Prostate gland (tissue), 2 donors: ENCODE measurements at places on chromosomes 5 and 9. TPM values are rescaled to one million over a fixed set of nuclear protein-coding genes. Genes with fewer than 3 reads are reported as not detected.

- no peak overlapping the region for H3K27ac ChIP-seq
- H3K4me1 ChIP-seq: peaks cover 11% of the 10 kb centered on the region
- H3K36me3 ChIP-seq: no peaks in the 10 kb centered on the region
- DNase-seq: no peak
- H3K27me3 ChIP-seq: no peaks in the 10 kb centered on the region
These were observed 58.4 kb downstream of the MLLT3 start for GRCh38 chr9:20563917-20564316.

- peak; percentile 54 for DNase-seq
- H3K4me1 ChIP-seq: peaks cover 2% of the 10 kb centered on the region
These were observed 536 bp upstream of the STX17 start for GRCh38 chr9:99905833-99906402.

IPPK gene
- total RNA-seq: 14.0 TPM

GRCh38 chr5:150659360-150660107, 1.5 kb upstream of the MYOZ3 start:
- H3K4me3 ChIP-seq: no peak overlapping the region
- H3K36me3 ChIP-seq: no peaks in the 10 kb centered on the region
- H3K27ac ChIP-seq: no peak overlapping the region
- DNase-seq: no peak
- H3K27me3 ChIP-seq: no peaks in the 10 kb centered on the region
- no peaks in the 10 kb centered on the region for H3K4me1 ChIP-seq

ARL15 gene
- 16.1 TPM for total RNA-seq

SLC6A18 gene
- not detected for total RNA-seq

GRCh38 chr5:58498340-58498942, 7.2 kb downstream of the GAPT start:
- no peak overlapping the region for H3K27ac ChIP-seq
- no peak overlapping the region for H3K4me3 ChIP-seq
- no peaks in the 10 kb centered on the region for H3K27me3 ChIP-seq
- no peaks in the 10 kb centered on the region for H3K4me1 ChIP-seq

GRCh38 chr5:67201897-67202549, 5.4 kb upstream of the CD180 start:
- no peak for DNase-seq
- H3K27ac ChIP-seq: no peak overlapping the region
- no peaks in the 10 kb centered on the region for H3K4me1 ChIP-seq
- H3K4me3 ChIP-seq: no peak overlapping the region
- no peaks in the 10 kb centered on the region for H3K36me3 ChIP-seq

ANKRD33B gene
- total RNA-seq: 7.4 TPM

MATR3 gene
- 192 TPM for total RNA-seq

DNA sequence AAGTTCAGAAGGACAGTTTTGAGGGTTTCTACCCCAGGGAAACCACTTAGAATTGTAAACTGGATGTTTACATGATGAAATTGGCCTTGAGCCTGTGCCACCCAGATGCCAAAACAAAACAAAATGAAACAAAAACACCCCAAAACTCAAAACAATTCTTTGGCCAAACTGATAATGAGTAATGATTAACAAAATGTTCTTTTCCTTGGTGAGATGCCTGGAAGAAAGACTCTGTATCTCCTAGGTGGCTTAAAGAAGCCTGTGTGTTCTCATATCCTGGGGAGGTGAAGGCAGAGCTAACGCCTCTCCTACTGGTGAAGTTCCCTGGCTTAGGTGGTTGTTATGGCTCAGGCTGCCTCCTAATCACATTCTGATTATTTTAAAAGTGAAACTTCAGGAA, 120.5 kb downstream of the NPR3 start:
- no peaks in the 10 kb centered on the region for H3K36me3 ChIP-seq
- H3K27ac ChIP-seq: peak overlapping the region; percentile 49
- no peaks in the 10 kb centered on the region for H3K27me3 ChIP-seq
- no peaks in the 10 kb centered on the region for H3K4me1 ChIP-seq

DNA sequence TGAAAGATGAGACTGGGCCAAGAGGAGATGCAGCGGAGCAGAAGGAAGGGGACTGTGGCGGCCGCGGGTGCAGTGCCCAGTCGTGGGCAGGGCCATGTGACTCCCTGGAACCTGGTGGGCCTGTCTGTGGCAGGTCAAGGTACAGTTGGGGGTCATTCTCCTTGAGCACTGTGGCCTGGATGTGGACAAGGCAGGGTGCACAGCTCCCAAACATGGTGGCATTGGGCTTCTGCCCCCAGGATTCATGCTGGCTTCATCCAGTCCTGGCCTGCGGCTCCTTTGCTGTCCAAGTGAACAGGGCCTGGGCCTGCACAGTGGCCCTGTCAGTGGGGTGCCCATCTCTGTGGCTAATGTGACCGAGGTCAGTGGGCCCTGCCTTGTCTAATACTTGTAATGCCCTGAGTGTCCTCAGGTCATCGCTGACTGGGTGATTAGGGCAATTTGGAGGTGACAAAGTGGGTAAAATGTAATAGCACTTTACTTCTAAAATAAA, 39.9 kb downstream of the CEP72 start:
- no peaks in the 10 kb centered on the region for H3K27me3 ChIP-seq
- H3K27ac ChIP-seq: no peak overlapping the region
- H3K4me3 ChIP-seq: no peak overlapping the region
- no peak for DNase-seq
- H3K4me1 ChIP-seq: no peaks in the 10 kb centered on the region

- H3K4me3 ChIP-seq: no peak overlapping the region
- no peaks in the 10 kb centered on the region for H3K36me3 ChIP-seq
- H3K27ac ChIP-seq: no peak overlapping the region
- H3K4me1 ChIP-seq: no peaks in the 10 kb centered on the region
- H3K27me3 ChIP-seq: no peaks in the 10 kb centered on the region
These were observed 33.2 kb downstream of the CDH6 start for GRCh38 chr5:31226651-31227050.

- H3K27me3 ChIP-seq: no peaks in the 10 kb centered on the region
- no peak overlapping the region for H3K4me3 ChIP-seq
- no peak overlapping the region for H3K27ac ChIP-seq
These were observed 42.9 kb upstream of the MTMR12 start for GRCh38 chr5:32355686-32356085.

DNA sequence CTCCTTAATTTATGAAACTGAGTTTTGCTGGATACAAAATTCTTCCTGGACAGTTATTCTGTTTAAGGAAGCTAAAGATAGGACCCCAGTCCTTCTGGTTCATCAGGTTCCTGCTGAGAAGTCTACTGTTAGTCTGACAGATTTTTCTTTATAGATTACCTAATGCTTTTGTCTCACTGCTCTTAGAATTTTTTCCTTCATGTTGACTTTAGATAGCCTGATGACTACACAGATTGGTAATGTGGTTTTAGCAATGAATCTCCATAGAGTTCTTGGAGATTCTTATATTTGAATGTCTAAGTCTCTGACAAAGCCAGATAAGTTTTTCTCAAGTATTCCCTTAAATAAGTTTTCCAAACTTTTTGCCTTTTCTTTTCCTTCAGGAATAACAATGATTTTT, 419.7 kb downstream of the CDH10 start:
- H3K36me3 ChIP-seq: no peaks in the 10 kb centered on the region
- H3K27ac ChIP-seq: no peak overlapping the region
- H3K4me3 ChIP-seq: no peak overlapping the region
- no peaks in the 10 kb centered on the region for H3K4me1 ChIP-seq

DNA sequence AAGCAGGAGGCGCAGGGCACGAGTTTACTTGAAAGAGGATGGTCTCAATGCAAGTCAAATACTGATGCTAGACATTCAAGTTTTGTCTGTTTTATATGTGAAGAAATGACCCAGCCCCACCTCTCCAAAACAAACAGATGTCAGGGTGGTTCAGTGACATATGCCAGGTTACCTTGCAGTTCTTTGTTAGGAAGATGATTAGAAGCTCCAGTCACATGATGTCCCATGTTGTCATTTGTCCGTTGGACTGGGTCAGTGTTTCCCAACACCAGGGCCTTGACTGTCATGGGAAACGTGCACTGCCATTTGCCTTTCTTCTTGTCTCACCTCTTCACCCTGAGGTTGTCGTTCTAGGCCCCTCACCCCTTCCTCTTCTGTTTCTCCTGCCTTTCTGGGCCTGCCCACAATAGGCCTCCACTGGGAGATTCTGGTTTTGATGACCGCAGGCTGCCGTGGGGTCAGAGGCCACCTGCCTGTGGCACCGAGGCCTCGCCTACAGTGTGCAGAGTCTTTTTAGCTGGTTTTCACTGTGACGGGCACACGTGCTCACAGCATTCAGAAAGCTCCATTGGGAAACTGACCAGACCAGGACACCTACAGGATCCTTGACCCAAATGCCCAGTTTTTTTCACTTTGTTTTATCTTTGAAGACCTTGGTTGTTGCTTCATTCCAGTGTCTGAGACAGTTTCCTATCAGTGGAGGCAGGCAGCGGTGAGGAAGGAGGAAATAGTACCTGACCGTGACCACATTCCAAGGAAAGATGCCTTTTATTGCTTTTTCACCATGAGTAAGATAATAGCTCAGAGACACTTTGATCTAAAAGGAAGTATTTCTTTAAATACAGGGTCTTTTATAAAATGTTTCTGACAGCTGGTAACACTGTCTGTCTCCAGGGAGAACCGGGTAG, 123.1 kb downstream of the PIP5K1B start:
- H3K4me3 ChIP-seq: no peak overlapping the region
- no peaks in the 10 kb centered on the region for H3K4me1 ChIP-seq
- DNase-seq: no peak
- no peaks in the 10 kb centered on the region for H3K36me3 ChIP-seq
- H3K27me3 ChIP-seq: no peaks in the 10 kb centered on the region

SLC34A1 gene
- total RNA-seq: not detected

DNA sequence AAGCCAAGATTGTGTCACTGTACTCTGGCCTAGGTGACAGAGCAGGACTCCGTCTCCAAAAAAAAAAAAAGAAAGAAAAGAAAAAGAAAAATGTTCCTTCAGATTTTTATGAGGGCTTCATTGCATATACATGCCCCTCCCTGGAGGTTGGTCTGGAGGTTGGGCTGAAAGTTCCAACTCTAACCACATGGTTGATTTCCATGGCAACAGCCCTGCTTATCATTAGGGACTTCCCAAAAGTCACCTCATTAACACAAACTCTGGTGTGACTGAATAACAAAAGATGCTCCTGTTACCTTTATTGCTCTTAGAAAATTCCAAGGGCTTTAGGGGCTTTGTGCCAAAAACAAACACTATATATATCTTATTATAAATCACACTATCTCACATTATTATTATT, 113.8 kb downstream of the TMC1 start:
- no peak overlapping the region for H3K27ac ChIP-seq
- no peak for DNase-seq
- H3K36me3 ChIP-seq: no peaks in the 10 kb centered on the region
- no peak overlapping the region for H3K4me3 ChIP-seq
- no peaks in the 10 kb centered on the region for H3K4me1 ChIP-seq

GRCh38 chr5:94415798-94416197, 202.6 kb downstream of the KIAA0825 start:
- no peak overlapping the region for H3K4me3 ChIP-seq
- H3K36me3 ChIP-seq: no peaks in the 10 kb centered on the region
- H3K4me1 ChIP-seq: no peaks in the 10 kb centered on the region
- no peaks in the 10 kb centered on the region for H3K27me3 ChIP-seq
- no peak for DNase-seq

- H3K27ac ChIP-seq: no peak overlapping the region
- H3K4me1 ChIP-seq: no peaks in the 10 kb centered on the region
- no peaks in the 10 kb centered on the region for H3K36me3 ChIP-seq
- H3K27me3 ChIP-seq: no peaks in the 10 kb centered on the region
- no peak for DNase-seq
These were observed 107.3 kb downstream of the OR2K2 start for GRCh38 chr9:111222757-111223156.

NR6A1 gene
- 53.7 TPM for total RNA-seq

LOX gene
- 9.1 TPM for total RNA-seq

GRCh38 chr5:172775326-172776234, 4.6 kb upstream of the DUSP1 start:
- H3K4me3 ChIP-seq: no peak overlapping the region
- peak overlapping the region; percentile 100 for H3K27ac ChIP-seq
- DNase-seq: peak; percentile 90
- H3K27me3 ChIP-seq: no peaks in the 10 kb centered on the region
- peaks cover 20% of the 10 kb centered on the region for H3K4me1 ChIP-seq
